Stimulated activated CD4-positive, alpha-beta T cell treated with anti-CD3 and anti-CD28 coated beads, TNF-alpha, amount 100 ng/mL, for 1 hour (primary cell): ENCODE measurements at places on chromosomes 11 and 22.

GRCh38 chr11:128506999-128507611 is 80.3 kb downstream of the ETS1 start:
- DNase-seq = no peak

GRCh38 chr11:12765428-12765827 is 91.2 kb downstream of the TEAD1 start:
- no peak for DNase-seq

- no peak for DNase-seq
Observed at GRCh38 chr11:44944181-44944852, 6.4 kb downstream of the TP53I11 start.

DNA sequence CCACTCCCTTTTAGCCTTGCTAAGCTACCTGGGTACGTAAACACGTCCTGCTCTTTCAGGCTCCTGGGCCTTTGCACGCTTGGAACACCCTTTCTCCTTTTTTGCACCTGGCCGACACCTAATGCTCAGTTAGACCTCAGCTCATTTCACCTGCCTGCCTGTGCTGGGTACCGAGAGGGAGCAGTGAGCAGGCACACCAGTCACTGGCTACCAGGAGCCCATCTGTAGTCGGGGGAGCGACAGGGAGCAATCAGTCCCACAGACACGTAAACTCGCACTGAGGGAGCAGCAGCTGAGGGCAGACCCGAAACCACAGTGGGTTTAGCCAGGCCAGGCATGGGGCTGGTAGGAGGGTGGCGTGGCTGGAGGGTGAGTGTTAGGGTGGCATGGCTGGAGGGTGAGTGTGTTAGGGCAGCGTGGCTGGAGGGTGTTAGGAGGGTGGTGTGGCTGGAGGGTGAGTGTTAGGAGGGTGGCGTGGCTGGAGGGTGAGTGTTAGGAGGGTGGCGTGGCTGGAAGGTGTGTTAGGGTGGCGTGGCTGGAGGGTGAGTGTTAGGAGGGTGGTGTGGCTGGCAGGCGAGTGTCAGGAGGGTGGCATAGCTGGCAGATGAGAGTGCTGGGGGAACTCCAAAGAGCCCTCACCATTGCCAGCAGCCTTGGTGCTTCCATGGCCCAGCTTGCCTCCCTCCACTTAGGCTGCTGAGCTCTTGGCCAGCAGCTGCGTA is 6.4 kb upstream of the GTSE1 start:
- no peak for DNase-seq

DNA sequence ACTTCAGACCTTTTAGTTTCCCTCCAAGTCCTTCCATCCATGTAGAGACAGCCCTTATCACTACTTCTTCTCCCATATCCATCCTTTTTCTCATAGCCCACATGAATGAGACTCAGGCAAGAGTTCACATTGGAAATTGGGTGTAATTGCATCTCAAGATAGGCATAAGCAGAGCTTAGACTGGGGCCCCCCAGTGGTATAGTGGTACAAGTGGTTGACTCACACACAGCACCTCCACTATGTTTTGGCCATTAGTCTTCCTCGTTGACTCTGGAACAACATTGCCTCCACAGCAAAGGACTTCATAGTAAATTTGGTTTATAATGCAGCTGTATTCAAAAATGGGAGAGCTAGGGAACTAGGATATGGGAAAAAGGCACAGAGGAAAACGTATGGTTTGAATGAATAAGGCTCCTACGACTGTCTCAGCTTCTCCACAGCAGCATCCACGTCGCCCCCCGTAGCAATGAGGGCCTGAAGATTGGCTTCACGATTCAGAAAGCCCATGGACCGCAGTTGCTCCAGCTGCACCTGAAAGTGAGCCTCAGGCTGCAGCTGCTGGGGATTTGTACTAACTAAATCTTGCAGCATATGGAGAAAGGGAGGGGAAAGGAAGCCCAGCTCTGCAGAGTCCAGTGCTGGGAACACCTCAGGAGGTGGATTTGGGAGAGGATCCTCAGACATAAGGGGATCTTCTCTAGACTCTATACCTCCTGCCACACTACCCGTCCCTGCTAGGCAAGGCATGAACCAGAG is 2.4 kb downstream of the UBQLN3 start:
- no peak for DNase-seq

GRCh38 chr11:106904826-106905225 is 113.5 kb downstream of the GUCY1A2 start:
- DNase-seq = no peak

- no peak for DNase-seq
Observed at GRCh38 chr11:74739546-74740270, 8.5 kb upstream of the CHRDL2 start.

DNA sequence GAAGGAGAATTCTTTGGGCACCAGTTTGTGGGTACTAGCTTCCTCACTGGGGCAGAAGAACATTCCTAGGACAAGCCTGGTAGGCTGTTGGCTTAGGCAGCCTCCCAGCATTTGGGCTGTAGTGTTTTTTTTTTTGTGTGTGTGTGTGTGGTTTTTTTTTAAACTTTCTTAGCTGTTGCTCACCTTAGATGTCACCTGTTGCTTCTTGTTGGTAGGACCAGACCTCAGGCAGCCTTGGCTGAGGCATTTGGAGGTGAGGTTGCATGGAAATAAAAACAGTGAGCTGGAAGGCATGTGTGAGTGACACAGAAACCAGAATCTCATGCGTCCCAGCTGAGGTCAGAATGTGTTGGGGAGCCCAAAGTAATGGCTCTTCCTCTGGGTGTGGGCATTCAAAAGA is 21.3 kb downstream of the AMPD3 start:
- no peak for DNase-seq

GRCh38 chr22:44646668-44647067 is 55.3 kb upstream of the PRR5 start:
- no peak for DNase-seq
